ENCODE measurements at places on chromosomes 16 and 17.

- no peaks in the 10 kb centered on the region for H3K4me1 ChIP-seq
- H3K4me3 ChIP-seq: no peak overlapping the region
- no peak for DNase-seq
- H3K36me3 ChIP-seq: peaks cover 32% of the 10 kb centered on the region
Measured at GRCh38 chr17:8466456-8466855, 30.8 kb downstream of the NDEL1 start.

DNA sequence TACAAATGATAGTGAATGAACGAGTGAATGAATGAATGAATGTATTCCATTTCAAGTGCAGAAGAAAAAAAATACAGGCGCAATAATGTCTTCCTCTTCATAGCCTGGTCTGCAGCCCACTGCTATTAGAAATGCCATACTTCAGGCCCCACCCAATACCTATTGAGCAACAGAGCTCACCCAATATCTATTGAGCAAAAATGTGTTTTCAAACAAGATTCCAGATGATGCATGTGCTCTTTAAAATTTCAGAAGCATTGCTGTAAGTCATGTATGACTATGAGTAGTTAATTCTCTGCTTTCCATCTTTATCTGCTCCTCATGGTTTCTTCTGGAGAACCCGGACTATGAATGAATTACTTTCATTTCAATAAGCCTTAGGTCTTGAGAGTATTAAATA lies 308.2 kb downstream of the XYLT1 start:
- H3K27me3 ChIP-seq: no peaks in the 10 kb centered on the region
- peaks cover 37% of the 10 kb centered on the region for H3K36me3 ChIP-seq
- H3K27ac ChIP-seq: no peak overlapping the region
- H3K4me1 ChIP-seq: peaks cover 6% of the 10 kb centered on the region
- no peak overlapping the region for H3K4me3 ChIP-seq

DNA sequence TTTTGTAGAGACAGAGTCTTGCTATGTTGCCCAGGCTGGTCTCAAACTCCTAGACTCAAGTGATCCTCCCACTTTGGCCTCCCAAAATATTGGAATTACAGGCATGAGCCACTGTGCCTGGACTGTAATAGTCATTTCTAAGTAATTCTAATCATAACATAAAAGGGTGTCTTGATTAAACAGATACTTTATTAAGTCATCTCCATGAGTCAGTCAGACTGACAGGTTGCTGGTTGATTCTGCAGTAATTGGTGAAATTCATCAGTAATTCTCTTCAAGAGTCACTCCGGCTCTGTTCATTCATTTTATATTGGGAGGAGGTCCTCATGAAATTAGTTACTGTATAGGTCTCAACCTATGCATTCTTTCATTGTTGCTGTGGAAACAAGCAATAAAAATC lies 85.6 kb downstream of the SPECC1 start:
- H3K27me3 ChIP-seq: peaks cover 2% of the 10 kb centered on the region
- no peaks in the 10 kb centered on the region for H3K36me3 ChIP-seq
- no peak overlapping the region for H3K27ac ChIP-seq
- no peak overlapping the region for H3K4me3 ChIP-seq

GRCh38 chr17:12959441-12959840 lies 58.4 kb downstream of the ELAC2 start:
- no peak overlapping the region for H3K27ac ChIP-seq
- no peaks in the 10 kb centered on the region for H3K27me3 ChIP-seq
- H3K36me3 ChIP-seq: no peaks in the 10 kb centered on the region
- H3K4me3 ChIP-seq: no peak overlapping the region
- no peak for DNase-seq

DNA sequence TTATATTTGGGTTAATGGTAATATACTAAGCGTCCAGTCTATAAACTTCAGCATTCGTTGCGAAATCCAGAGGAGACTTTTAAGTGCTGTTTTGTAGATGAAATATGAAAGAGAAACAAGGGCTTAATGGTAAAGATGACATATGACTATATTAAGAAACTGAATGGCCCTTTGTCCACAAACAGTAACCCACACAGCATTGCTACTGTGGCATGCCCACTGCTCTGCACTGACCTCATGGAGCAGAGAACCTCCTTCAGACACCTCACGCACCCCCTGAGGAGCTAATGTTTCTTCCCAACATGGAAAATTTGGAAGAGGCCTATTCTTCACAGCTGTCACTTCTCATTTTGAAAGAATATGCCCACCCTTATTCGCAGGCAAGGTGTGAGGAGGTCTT lies 26.7 kb downstream of the ASPA start:
- H3K27ac ChIP-seq: no peak overlapping the region
- no peak overlapping the region for H3K4me3 ChIP-seq
- H3K27me3 ChIP-seq: peaks cover 4% of the 10 kb centered on the region
- no peaks in the 10 kb centered on the region for H3K36me3 ChIP-seq
- no peaks in the 10 kb centered on the region for H3K4me1 ChIP-seq

- no peak for DNase-seq
- no peak overlapping the region for H3K27ac ChIP-seq
- H3K4me1 ChIP-seq: peaks cover 19% of the 10 kb centered on the region
- peaks cover 9% of the 10 kb centered on the region for H3K36me3 ChIP-seq
Measured at GRCh38 chr17:82062076-82062983, 3.3 kb downstream of the DUS1L start.

DNA sequence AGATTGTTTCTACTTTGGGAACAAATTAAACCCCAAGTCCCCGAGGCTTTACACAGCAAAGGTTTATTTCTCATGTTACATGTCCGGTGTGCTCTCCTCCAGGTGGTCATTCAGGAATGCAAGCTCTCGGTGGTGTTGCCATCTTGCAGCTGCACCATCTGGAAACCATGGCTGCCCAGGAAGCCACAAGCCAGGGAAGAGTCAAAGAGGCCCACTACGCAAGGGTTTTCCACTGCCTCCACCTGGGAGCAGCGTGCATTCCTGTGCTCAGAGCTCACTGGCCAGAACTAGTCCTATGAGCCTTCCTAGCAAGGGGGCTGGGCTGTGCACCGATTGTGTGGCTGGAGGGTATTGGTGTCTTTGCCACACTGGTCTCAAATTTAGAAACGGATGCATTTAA lies 128.8 kb upstream of the FOXF1 start:
- no peak overlapping the region for H3K27ac ChIP-seq
- H3K27me3 ChIP-seq: no peaks in the 10 kb centered on the region
- no peaks in the 10 kb centered on the region for H3K36me3 ChIP-seq
- no peaks in the 10 kb centered on the region for H3K4me1 ChIP-seq
- H3K4me3 ChIP-seq: no peak overlapping the region
- DNase-seq: no peak

DNA sequence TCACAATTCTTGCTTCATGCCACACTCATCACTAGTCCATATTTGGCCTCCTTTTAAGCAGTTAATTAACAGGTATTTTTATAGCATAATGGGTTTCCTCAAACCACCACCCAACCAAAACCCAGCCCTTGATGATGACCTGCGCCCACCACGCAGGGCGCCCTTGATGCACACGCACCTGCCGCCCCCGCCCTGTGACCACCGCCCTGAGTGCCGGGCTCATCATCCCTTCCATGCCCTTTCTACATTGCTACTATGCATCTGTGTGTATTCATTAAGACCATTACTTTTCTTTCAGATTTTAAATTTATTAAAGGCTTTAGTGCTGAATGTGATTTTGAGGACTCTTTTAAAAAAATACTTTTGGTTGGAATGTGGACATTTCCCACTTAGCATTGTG lies 204.8 kb upstream of the CHMP6 start:
- H3K36me3 ChIP-seq: peaks cover 47% of the 10 kb centered on the region
- DNase-seq: no peak
- no peaks in the 10 kb centered on the region for H3K27me3 ChIP-seq
- peaks cover 93% of the 10 kb centered on the region for H3K4me1 ChIP-seq

GRCh38 chr16:23611936-23612335 lies 15.8 kb upstream of the NDUFAB1 start:
- no peak overlapping the region for H3K4me3 ChIP-seq
- no peak overlapping the region for H3K27ac ChIP-seq
- no peaks in the 10 kb centered on the region for H3K4me1 ChIP-seq
- H3K27me3 ChIP-seq: no peaks in the 10 kb centered on the region
- no peak for DNase-seq

DNA sequence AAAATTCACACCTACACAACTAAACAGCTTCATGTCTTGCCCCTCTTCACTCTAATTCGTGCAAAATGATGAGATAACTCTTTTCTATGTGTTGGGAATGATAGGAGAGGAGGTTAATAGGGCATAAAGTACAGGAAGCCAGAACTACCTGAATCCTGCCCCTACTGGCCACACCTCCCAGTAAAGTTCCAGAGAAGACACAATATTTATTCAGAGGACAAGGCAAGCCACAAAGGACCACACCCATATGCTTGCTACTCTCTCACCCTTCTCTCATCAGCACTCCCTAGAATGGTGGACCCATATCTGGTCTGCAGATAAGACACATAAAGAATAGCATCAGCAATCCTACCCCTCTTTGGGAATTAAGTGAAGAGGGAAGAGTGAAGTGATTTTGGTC lies 74.6 kb downstream of the ZNF18 start:
- H3K4me1 ChIP-seq: no peaks in the 10 kb centered on the region
- no peak overlapping the region for H3K27ac ChIP-seq
- no peaks in the 10 kb centered on the region for H3K36me3 ChIP-seq
- DNase-seq: no peak
- no peak overlapping the region for H3K4me3 ChIP-seq
- no peaks in the 10 kb centered on the region for H3K27me3 ChIP-seq

- peak overlapping the region; percentile 87 for H3K4me3 ChIP-seq
- H3K4me1 ChIP-seq: peaks cover 52% of the 10 kb centered on the region
- peak overlapping the region; percentile 97 for H3K27ac ChIP-seq
- peaks cover 20% of the 10 kb centered on the region for H3K36me3 ChIP-seq
- H3K27me3 ChIP-seq: no peaks in the 10 kb centered on the region
Measured at GRCh38 chr17:38702916-38703741, 1.9 kb upstream of the MLLT6 start.

GRCh38 chr17:76048025-76048605 lies 21.0 kb upstream of the EVPL start:
- no peaks in the 10 kb centered on the region for H3K27me3 ChIP-seq
- no peak for DNase-seq
- H3K4me1 ChIP-seq: peaks cover 2% of the 10 kb centered on the region
- peak overlapping the region; percentile 12 for H3K27ac ChIP-seq
- no peak overlapping the region for H3K4me3 ChIP-seq

GRCh38 chr17:43962479-43962878 lies 8.7 kb upstream of the PYY start:
- no peak overlapping the region for H3K4me3 ChIP-seq
- no peak for DNase-seq
- H3K27ac ChIP-seq: no peak overlapping the region
- H3K27me3 ChIP-seq: peaks cover 12% of the 10 kb centered on the region
- H3K36me3 ChIP-seq: no peaks in the 10 kb centered on the region

DNA sequence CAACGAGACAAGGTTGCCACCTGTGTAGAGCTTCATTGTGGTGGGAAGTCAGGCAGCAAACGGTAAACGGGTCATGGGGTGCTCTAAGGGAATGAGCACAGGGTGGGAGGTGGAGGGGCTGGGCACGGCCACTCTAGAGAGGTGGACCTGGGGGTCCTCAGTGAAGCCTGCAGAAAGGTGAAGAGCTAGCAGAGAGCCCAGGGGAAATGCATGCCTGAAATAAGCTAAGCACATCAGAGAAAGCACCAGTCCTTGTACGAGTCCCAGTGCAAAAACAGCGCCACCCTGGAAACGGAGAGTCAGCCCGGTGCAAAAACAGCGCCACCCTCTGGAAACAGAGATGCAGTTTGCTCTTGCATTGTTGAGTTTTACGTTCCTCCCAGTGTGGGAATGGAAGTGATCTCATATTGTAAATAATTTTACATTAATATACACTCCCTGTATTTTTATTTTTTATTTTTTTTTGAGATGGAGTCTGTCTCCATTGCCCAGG lies 65.0 kb downstream of the TBC1D16 start:
- no peaks in the 10 kb centered on the region for H3K36me3 ChIP-seq
- no peak overlapping the region for H3K27ac ChIP-seq
- H3K4me1 ChIP-seq: peaks cover 3% of the 10 kb centered on the region
- DNase-seq: peak; percentile 56
- no peak overlapping the region for H3K4me3 ChIP-seq

DNA sequence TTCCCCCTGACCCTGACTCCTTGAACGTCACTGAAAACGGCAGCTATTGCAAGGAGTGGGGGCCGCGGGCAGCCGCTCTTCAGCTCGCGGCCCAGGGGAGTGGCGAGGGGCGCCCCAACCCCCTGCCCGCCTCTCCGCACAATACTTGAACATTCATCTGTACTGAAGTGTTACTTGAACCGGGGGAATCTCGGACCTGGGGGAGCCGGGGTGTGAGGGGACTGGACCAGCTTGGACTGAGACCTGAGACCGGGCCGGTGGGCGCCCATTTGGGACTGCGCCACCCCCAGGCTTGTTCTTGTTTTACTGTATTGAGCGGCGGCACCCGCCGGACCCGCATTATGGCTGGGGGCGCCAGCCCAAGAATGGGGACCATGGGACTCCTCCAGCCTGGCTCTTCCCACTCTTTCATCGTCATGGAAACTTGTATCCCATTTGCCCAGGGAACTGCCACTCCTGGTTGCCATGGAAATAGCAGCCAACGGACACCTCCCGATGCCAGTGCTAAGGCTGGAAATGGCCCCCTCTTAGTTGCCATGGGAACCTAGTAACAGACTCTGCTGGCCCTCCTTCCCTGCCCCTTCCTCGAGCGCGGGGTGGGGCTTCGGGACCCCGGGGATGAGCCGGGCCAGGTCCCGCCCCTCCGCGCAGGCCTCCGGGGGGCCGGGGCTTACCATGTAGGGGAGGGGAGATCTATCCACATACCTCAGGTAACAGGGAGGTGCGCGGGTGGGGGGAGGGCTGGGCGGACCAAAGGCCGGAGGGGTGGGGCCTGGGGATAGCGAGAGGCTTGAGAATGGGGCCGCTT lies 805 bp upstream of the ORAI3 start:
- peaks cover 24% of the 10 kb centered on the region for H3K4me1 ChIP-seq
- no peak overlapping the region for H3K27ac ChIP-seq
- no peak for DNase-seq

- no peaks in the 10 kb centered on the region for H3K27me3 ChIP-seq
- H3K36me3 ChIP-seq: peaks cover 3% of the 10 kb centered on the region
- H3K4me3 ChIP-seq: no peak overlapping the region
- DNase-seq: no peak
Measured at GRCh38 chr16:72530434-72530833, 358.5 kb upstream of the PMFBP1 start.

DNA sequence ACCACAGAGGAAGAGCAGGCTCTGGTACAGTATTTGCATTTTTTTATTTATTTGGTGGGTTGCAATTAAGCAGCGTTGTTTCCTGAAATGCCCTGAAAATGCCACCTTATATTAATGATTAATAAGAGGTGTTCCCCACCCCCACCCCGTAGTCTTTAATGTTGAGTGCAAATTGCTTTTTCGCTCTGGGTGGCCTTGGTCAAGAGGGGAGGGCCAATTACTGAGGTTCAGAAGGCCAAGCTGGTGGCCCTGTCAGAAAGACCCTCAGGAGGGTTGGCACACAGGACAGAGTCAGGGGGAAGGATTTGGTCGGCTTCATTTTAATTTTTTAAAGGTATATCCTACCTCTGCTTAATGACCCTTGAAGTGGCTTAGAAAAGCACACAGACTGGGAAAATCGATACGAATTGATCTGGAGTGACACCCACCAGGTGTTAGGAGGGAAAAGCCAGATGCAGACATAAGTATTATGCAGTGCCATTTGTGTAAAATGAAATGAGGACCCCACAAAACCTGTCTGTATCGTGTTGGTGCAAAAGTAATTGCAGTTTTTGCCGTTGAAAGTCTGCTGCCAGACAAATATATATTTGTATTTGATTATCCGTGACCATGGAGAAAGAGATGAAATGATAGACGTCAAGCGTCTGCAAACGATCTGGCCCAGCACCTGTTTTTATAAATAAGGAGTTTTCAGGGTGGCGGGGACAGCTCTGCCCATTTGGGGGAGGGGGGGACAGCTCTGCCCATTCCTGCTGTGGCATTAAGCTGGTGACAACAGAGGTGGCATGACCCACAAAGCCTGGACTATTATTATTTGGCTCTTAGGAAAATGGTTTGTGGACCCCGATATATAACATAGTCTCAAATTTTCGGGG lies 143.8 kb upstream of the PLCG2 start:
- no peaks in the 10 kb centered on the region for H3K27me3 ChIP-seq
- peaks cover 71% of the 10 kb centered on the region for H3K4me1 ChIP-seq
- no peak for DNase-seq
- no peak overlapping the region for H3K27ac ChIP-seq

Data from activated CD8-positive, alpha-beta T cell treated with anti-CD3 and anti-CD28 coated beads, Interleukin-2, amount 10 ng/mL, durations not matched to agents 7 days and 5 days (primary cell).